Nephron progenitor cell (in vitro differentiated cells): ENCODE measurements at places on chromosomes 7 and 10.

- DNase-seq = peak; percentile 7
Observed at GRCh38 chr7:90455163-90456030, 14.0 kb upstream of the PTTG1IP2 start.

DNA sequence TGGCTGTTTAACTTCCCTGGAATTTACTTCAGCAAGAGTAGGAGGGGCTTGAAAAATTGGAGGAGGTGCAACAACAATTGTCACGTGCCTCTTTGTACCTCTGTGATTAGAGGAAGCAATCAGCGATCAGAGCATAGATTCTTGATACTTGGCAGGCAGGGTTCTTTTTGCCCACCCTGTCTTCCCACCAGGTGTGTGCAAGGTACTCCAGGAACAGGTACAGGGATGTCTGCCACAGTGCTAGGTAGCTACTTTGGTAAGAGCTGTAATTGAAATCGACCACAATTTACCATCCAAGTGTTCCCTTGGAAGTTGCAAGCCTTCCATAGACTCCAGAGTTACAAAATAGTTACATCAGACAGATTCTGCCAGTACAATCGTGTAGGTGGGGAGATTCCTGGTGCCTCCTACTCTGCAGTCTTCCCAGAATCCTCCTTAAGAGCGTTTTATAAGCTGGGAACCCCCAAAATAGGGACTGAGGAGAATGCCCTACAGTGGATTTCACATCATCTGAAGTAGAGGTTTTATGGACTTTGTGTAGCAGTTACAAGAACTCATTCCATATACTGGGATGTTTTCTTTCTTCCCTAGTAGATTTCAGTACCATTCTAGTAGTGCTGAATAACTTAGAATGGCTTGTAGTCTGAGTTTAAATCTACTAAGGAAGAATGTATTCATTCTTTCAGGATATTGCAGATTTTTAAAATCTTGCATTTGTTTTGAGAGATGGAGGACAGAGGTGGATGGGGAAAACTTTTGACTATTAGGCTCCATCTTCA, 101.9 kb downstream of the EXOC4 start:
- DNase-seq = no peak

DNA sequence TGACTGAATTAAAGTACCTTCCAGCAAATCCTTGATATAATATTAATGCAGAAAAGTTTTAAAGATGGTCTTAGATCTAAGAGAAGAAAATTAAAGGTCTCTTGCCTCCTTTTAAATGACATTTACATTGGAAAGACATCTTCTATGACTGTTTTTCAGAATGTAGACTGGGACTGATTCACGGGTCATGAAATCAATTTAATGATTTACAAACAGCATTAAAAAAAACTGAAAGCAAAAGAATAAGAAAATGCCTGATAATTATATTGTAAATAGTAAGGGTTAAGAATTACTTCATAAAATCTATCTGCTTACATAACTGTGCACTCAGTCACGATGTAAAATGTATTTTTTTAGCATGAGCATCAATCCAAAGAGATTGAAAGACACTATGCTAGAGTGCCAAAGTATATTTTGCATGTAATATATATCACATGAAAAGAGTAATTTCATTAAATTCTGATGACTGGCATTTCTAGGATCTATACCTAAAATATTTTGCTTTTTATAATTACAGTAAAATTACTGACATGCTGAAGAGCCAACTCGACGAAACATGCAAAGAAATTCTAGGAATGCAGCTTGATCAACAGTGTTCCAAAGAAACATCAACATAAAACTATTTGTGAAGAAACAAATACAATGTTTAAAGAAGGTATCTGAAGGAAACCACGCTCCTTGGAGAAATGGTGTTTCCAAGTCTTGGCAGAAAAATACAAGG, 35.1 kb downstream of the RTKN2 start:
- no peak for DNase-seq

- no peak for DNase-seq
Observed at GRCh38 chr7:155011086-155011485, 8.2 kb upstream of the PAXIP1 start.

GRCh38 chr10:274866-275265, 139.6 kb downstream of the ZMYND11 start:
- DNase-seq = no peak

DNA sequence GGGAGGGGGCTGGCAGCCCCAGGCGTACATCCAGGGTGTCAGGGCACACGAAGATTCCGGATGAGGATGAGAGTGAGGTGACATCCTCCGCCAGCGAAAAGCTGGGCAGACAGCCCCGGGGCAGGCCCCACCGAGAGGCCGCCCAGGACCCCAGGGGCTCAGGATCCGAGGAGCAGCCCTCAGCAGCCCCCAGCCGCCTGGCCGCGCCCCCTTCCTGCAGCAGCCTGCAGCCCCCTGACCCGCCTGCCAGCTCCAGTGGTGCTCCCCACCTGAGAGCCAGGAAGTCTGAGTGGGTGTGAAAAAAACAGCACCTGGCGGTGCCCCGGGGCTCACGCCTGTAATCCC, 3.2 kb downstream of the GJD4 start:
- DNase-seq = no peak

DNA sequence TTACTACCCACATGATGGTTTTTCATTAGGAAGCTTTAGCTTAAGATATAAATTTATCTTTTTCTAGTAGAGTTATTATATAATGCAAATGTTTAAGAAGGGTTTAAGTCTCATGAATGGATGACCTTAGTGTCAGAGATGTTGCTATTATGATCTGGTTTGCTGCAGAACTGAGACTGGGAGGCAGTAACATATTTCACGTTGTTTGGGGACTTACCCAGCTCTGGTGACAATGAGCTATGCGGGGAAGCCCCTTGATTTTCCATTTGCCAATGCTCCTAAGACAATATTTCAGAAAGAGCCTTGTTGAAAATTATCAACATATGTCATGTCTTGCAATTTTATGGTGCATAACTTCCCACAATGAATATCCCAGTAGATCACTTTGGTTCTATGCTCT, 754.6 kb downstream of the REEP3 start:
- no peak for DNase-seq

DNA sequence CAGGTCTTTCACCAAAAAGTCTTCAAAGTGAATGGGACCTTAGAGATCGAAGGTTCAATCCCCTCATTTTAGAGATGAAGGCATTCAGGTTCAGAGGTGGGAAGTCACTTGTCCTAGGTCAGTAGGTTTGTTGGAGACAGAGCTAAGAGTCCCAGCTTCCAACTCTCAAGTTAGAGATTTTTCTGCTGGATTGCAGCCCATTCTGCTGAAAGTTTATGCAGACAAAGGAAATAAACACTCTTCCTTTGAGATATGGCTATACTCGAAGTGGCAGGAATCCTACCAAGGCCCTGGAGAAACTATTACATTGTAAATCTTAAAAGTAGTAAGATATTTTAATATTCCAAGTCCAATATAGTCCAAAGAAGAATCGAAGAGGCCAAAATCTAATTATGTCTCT, 64.4 kb downstream of the LYZL1 start:
- DNase-seq = no peak

DNA sequence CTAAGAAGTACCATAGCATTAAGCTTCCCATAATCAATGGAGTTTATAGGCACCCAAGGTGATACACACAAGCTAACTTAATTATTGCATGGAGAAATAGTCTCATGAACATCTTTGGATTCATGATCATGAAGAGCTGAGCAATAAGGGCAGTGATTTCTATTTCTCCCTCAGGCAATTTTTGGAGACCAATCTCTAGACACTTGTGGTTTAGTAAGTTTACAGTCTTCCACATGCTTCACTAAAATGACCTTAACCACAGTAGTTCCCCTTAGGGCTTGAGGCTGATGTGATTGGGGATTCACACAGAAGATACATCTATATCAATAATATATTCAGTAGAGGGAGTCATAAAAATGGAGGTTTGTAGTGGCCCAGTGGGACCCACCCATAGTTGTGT, 241.2 kb downstream of the CCDC7 start:
- no peak for DNase-seq

DNA sequence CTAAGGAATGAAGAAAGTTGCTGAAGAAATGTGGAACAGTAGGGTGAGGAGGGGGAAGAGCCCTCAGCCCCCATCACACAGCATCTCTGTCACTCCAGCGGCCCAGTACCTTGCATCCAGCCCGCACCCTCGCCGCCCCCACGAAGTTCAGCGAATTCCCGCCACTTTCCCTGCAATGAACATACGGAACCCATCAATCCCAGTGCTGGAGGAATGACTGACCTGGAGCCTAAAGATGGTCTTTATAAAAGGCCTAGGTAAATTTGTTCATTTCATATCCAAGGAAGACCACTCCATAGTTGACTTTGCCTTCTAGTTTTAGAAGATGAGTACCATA, 779 bp upstream of the KIF5B start:
- DNase-seq = no peak

- DNase-seq = no peak
Observed at GRCh38 chr10:1061930-1062774, 6.0 kb downstream of the WDR37 start.

- no peak for DNase-seq
Observed at GRCh38 chr10:132482090-132482800, 55.3 kb upstream of the INPP5A start.

- DNase-seq = peak; percentile 4
Observed at GRCh38 chr10:60521974-60522405, 132.3 kb upstream of the ANK3 start.

GRCh38 chr10:12400266-12400931, 51.1 kb downstream of the CAMK1D start:
- no peak for DNase-seq

DNA sequence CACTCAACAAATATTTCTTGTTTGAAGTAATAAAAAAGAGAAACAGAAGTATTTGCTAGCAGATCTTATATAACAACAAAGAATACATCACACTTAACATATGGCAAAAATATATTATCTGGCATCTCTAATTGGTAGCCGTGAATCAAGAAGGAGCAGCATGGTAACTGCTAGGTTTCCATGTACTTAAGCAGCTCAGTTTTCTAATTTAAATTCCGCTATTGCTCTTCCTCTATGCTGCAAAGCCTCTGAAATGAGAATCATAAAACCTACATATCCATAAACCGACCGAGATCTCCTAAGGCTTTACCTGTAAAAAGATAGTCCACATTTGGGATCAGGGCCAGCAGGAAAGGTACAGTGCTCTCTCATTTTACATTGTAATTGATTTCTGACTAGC, 76.6 kb upstream of the PTPRZ1 start:
- DNase-seq = no peak

- no peak for DNase-seq
Observed at GRCh38 chr7:8762803-8763202, 329.4 kb downstream of the NXPH1 start.

DNA sequence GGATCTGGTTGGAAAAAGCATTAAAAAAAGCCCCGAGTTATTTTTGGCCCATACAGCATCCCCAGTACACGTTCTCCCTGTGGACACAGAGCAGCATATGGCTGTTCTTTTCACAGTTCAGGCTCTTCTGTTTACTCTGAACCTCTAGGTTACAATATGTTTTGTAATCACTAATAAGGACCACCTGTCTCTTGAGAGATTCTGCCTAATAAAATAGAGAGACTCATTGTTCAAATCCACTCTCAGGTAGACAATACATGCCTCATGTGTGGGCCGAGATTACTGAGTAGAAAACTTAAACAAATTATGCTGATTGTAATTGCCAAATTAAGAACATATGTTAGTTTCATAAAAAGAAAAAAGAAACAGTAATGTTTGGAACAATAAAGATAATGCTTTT, 647.7 kb downstream of the GRM8 start:
- no peak for DNase-seq

DNA sequence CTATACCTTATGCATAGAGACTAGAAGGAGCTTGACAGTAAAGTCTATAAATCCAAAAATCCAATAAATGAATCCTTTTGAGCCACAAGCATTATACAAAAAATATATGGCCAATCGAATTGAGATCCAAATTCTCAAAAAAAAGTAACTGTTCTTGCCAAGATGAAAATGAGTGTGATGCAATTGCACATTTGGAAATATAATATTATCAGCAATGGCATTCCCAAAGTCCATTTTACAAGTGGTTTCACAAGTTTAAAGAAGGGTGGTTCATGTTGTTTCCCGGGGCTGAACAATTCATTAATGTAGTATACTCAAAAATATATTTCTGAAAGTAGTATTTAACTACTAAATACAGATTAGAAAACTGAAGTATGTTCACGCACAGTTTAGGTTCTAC, 7.3 kb downstream of the RP9 start:
- DNase-seq = no peak

DNA sequence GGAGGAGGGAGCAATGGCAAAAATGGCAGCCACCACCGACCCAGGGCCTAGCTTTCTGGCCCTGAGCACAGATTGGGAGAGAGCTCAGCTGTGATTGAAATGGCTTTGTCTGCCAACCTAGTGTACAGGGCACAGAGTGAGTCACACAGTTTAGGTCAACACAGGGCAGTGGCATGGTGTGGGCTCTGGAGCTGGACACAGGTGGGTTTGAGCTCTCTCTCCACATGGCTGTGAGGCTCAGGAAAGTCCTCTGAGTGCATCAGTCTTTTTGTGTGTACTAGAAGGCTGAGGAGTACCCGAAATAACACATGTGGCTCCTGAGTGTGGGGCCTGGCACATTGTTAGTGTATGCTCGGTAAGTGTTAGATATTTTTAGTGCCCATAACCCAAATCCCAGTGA, 60.2 kb upstream of the LOXL4 start:
- DNase-seq = no peak

- no peak for DNase-seq
Observed at GRCh38 chr10:104924101-104924795, 283.2 kb downstream of the SORCS3 start.

GRCh38 chr7:135385209-135385608, 124.7 kb downstream of the CNOT4 start:
- DNase-seq = no peak

GRCh38 chr7:7921830-7922229, 46.8 kb upstream of the GLCCI1 start:
- DNase-seq = no peak

DNA sequence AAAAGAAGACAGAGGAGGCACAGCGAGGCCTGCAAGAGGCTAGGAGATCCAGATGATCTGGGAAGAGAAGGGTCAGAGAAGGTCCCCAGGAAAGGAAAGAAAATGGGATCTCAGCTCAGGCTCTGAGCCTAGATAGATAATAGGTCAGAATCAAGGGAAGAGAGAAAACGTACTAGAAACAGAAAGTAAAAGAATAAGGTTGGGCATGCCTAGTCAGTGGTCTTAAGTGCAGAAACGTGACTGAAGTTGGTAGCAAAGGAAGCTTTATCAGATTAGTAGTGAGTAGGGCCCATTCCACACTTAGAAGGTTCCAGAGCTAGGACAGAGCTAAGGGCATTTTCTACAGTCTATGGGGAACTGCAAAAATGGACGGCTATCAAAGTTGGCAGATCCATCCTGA, 84.8 kb upstream of the ASAH2 start:
- no peak for DNase-seq

GRCh38 chr7:132575982-132576720, at the start of gene PLXNA4:
Gene PLXNA4 (minus strand): TSS chr7:132576470. CDS start chr7:132508693, 67,777 bp downstream.
- peak; percentile 33 for DNase-seq
